Fibroblast of lung (primary cell): ENCODE measurements at places on chromosomes 16 and 17. TPM values are rescaled to one million over a fixed set of nuclear protein-coding genes. Genes with fewer than 3 reads are reported as not detected.

- DNase-seq: no peak
Measured at GRCh38 chr16:83115491-83116232, 488.9 kb downstream of the CDH13 start.

CACNG1 gene
- not detected in 2 replicates for polyA plus RNA-seq

TBC1D3H gene
- not detected in 2 replicates for polyA plus RNA-seq

- DNase-seq: no peak
Measured at GRCh38 chr16:13528691-13529090, 391.3 kb upstream of the ERCC4 start.

DNA sequence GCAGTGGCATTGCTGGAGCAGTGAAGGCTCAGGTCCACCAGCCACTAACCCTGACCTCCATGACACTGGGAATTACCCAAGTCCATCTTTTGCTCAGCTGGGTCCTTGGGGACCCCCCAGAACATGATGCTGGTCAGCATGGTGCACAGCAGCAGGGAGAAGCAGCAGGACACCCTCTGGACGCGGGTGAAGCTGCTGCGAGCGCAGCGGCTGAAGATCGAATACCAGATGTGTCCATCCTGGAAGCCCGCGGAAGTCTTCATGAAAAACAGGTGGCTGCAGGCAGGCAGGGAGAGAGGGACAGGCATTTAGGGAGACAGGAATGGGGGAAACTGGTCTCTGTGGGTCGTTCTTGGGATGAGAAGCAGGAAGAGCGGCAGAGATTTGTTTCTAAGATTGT, 53.4 kb upstream of the GCSH start:
- no peak for DNase-seq

- no peak for DNase-seq
Measured at GRCh38 chr16:46618516-46618915, 2.7 kb downstream of the SHCBP1 start.

PRSS8 gene
- not detected in 2 replicates for polyA plus RNA-seq

TNK1 gene
- 0.15 and 0.20 TPM in 2 replicates for polyA plus RNA-seq

DCUN1D3 gene
- polyA plus RNA-seq: 18.7 and 20.4 TPM in 2 replicates

GRCh38 chr17:73267648-73268537, 6.2 kb upstream of the CPSF4L start:
- no peak for DNase-seq

- DNase-seq: no peak
Measured at GRCh38 chr16:5022521-5022920, 11.2 kb downstream of the NAGPA start.

DNA sequence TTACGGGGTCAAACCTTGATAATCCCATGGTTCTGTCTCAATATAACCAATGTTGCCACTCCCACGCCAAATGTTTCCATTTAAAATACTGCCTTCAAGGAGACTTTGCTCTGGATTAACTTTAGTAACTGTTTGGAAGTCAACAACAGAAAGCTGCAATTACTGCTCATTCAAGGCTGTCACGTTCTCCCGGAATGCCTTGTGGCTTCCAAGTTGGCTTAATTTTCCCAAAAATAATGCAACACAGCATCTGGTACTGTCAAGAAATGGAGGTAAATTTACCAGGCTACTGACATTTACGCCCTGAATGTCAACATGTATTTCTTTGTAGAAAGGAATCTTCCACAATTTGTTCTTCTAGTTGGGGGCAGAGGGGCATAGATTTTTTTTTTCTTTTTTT, 38.2 kb downstream of the GPRC5B start:
- DNase-seq: no peak

GRCh38 chr16:1311738-1312466, 2.5 kb downstream of the UBE2I start:
- DNase-seq: no peak

DNA sequence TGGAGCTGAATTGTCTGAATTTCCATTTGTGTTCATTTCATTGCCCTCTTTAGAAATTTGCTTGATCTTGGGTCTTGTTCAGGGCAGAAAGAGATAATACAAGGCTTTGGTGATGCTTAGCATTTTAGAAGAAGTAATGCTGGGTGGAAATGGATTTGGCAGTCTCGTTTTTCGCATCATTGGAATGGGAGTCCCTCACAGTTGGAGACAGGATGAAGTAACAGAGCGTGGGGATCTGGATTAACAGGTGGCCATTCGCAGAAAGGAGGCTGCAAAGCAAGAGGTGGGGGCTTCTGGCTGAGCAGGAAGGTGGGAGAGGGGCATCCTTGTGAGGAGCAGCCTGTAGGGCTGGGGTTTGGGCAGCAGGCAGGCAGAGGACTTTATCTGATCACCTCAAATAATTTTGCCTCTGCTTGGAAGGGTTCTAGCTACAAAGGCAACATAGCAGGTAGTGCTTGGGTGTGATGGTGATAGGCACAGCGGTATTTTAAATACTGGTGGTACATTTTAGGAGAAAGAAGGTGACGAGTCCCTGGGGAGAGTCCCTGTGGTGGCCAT, 17.0 kb downstream of the KSR1 start:
- no peak for DNase-seq

ZNF771 gene
- polyA plus RNA-seq: 3.1 and 4.5 TPM in 2 replicates

GRCh38 chr16:46787909-46788308, 39.8 kb upstream of the MYLK3 start:
- no peak for DNase-seq

GRCh38 chr17:40937384-40937819, at the start of gene KRT23:
TSS of gene KRT23 (minus strand) at chr17:40937646. CDS start at chr17:40936603, 1,043 bp downstream.
- DNase-seq: peak; percentile 80

DNA sequence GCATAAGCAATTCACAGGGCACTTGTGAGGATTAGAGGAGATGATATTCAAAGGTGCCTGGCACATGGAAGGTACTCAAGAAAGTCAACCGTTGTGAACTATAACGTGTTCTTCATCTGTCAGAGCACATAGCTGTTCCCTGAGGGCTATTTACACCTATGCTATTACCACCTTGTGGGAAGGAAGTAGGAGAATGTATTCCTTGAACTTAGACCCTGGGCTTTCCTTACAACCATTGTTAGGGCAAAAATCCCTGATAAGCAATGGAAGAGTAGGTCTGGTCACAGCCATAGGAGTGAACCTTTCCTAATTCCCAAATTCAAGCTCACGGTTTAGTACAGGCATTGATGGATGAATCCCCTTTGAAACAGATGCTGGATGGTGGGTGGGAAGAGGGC, 188.6 kb downstream of the HAPSTR1 start:
- no peak for DNase-seq

GRCh38 chr16:4293822-4294457, 21.1 kb upstream of the TFAP4 start:
- DNase-seq: peak; percentile 84

DNA sequence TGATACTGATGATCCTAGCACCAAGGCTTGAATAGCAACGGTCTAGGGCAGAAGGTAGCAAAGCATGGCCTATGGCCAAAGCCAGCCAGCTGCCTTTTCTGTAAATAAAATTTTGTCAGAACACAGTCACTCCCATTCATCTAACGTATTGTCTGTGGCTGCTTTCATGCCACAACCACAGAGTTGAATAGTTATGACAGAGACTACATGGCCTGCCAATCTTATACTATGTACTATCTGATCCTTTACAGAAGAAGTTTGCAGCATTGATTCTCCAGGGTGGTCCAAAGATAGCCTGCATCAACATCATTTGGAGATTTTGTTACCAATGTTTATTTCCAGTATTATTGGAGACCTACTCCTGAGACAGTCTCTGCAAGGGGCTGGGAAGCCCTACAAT, 19.9 kb upstream of the MMD start:
- no peak for DNase-seq

CES4A gene
- polyA plus RNA-seq: 1.3 and 2.3 TPM in 2 replicates

DNA sequence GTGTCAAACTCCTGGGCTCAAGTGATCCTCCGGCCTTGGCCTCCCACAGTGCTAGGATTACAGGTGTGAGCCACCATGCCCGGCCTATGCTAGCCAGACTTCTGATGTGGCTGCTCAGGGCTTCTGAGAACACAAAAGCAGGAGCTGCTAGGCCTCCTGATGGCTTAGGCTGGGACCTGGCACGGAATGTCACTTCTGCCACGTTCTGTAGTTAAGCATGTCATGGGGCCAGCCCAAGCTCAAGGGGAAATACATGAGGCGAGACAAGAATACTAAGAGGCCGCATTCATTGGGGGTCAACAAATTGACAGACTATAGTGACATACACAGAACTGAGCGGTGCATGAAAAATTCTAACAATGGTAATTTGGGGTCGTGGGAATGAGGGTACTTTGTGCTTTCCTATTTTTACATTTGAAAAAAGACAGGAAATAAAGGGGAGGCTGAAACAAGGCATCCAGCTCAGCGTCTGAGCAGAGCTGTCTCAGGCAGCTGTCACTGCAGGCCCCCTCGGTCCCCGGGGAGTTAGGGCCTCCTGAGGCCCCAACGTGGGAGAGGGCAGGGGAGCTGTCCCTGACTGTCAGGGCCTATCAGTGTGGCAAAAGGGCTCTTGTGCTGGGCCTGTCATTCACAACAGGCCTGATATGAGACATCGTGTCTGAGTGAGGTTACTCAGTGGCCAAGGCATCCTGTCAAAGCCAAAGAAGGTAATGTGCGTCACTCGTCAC, 26.4 kb downstream of the CFAP20 start:
- no peak for DNase-seq

DNA sequence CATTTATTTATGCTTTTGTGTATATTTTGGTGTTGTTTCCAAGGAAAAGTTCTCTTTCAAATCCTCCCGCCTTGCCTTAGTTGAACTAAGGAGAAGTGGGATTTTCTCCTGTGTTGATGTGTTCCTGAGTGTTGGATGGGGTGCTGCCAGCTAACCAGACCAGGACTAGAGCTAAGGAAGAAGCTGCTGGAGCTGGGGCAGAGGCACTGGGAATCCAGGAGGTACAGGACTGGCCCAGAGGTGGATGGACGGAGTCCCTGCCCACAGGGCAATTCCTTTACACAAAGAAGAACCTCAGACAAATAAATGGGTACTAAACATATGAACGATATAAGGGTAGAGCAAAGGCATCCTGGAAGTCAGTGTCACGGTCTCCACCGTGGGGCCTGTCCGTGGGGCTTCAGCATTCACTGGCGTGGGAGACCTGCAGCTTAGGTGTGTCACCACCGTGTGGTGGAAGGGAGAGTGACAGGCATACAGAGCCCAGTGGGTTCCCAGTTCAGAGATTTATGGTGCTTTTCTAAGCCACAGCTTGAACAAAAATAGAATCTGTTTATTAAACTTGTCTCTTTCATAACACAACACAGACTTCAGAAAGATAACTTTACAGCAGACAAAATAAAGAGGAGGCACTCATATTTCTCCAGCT, 270.7 kb downstream of the NTN1 start:
- DNase-seq: peak; percentile 31

DNA sequence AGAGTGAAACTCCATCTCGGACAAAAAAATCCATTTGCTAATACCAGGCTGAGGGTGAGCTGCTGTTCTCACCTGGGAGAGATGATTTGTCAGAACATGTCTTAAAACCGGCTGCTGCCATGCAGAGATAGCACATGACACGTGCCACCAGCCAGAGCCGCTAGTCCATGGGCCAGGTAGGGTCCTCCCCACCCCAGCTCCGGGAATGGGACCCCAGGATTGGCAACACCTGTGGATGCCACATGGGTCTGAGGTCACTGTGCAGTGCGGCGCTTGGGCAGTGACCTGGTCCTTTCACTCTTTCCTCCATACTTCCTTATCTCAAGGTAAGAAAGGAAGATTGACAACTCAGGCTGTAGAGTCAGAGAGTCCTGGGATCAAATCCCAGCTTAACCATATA, 393.3 kb upstream of the TNRC6C start:
- DNase-seq: no peak

DNA sequence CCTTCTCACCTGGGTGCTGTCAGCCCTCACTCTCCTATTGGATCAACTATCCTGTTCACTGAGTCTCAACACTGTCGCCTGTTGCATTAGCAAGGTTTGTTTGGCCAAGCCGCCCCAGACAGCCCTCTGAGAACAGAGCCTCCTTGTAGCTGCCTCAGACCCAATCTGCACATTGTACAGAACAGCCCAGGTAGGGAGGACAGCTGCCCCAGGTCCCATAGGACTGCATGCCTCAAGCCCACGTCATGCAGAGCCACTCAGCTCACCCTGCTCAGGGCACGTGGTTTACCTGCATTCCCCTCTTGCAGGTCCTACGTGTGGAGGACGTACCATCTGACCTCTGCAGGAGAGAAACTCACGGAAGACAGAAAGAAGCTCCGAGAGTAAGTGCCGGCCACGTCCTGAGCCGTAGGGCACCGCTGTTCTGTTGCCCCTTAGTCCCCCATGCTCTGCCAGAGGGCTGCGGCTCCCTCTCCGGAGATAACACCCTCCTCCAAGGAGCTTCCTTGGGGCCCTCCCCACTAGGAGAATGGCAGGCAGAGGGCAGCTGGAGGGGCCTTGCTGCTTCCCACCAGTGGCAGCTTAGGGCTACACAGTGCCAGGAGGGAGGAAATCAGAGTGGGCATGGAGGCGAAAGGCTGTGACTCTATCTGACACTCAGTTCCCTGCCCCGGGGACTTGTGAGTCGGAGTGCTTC, 2.8 kb downstream of the SNRNP25 start:
- DNase-seq: no peak

PHOSPHO1 gene
- 0.03 and 0.14 TPM in 2 replicates for polyA plus RNA-seq

TMEM235 gene
- polyA plus RNA-seq: not detected in 2 replicates

GRCh38 chr16:87778476-87778829, 12.7 kb upstream of the KLHDC4 start:
- DNase-seq: no peak

PRR35 gene
- polyA plus RNA-seq: not detected in 2 replicates

RPGRIP1L gene
- 10.3 and 13.0 TPM in 2 replicates for polyA plus RNA-seq

PYY gene
- not detected in 2 replicates for polyA plus RNA-seq

- no peak for DNase-seq
Measured at GRCh38 chr17:47898241-47898640, 2.2 kb downstream of the SP2 start.

- DNase-seq: no peak
Measured at GRCh38 chr16:78740269-78740668, 640.8 kb downstream of the WWOX start.

DNA sequence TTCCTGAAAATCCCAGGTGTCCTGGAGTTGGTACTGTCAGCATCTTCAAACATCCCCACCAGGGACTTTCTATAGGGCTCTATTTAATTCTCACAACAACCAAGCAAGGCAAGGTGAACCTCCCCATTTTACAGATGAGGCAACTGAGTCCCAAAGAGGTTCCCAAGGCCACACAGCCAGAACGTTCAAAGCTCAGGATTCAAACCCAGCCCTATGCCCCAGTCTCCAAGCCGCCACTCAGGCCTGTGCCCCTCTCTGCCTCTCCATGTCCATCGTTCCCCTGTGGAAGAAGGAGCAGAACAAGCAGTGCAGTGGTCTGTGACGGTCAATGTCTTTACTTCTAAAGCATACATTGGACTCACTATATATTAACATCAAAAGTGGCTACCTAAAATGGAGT, 6.1 kb downstream of the ZNF319 start:
- DNase-seq: no peak

TBC1D28 gene
- polyA plus RNA-seq: not detected in 2 replicates

HES7 gene
- polyA plus RNA-seq: not detected in 2 replicates

RGS11 gene
- polyA plus RNA-seq: 1.1 TPM in 2 replicates

CCL4 gene
- polyA plus RNA-seq: not detected in 2 replicates

ZP2 gene
- polyA plus RNA-seq: not detected in 2 replicates
